ENCODE measurements at places on chromosomes 5 and 9.

- ATAC-seq, result peak; percentile 96
These were observed 59.4 kb upstream of the BASP1 start for GRCh38 chr5:17157916-17158529.

DNA sequence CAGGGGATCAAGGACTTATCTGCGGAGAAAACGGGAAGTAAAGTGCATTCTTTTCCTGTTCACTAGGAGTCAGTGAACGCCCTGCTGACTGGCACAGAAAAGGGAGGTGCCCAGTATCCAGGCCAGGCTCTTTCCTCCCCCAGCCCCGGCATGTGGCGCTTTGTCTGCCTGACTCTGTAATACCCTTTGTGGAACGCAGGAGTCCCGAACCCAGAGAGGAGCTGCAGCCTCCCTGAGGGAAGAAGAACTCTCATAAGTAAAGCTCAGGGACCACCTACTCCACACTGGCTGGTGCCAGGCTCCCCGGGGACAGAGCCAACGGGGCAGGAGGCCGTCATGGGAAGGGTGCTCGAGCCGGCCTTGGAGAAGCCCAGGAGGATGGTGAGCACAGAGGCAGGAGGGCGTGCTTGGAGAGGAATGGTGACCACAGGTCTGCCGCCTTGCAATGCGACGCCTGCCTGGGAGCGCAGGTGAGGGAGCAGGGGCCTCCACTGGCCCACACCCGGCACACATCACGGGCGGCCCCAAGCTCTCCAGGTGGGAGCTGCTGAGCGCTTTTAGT, 31.5 kb downstream of the VAV2 start:
- peak; percentile 33 for ATAC-seq

- no peak for ATAC-seq
These were observed 118.4 kb downstream of the GDNF start for GRCh38 chr5:37721447-37721871.

GRCh38 chr5:179142434-179143198, 82.4 kb downstream of the ZNF354C start:
- peak; percentile 73 for ATAC-seq

DNA sequence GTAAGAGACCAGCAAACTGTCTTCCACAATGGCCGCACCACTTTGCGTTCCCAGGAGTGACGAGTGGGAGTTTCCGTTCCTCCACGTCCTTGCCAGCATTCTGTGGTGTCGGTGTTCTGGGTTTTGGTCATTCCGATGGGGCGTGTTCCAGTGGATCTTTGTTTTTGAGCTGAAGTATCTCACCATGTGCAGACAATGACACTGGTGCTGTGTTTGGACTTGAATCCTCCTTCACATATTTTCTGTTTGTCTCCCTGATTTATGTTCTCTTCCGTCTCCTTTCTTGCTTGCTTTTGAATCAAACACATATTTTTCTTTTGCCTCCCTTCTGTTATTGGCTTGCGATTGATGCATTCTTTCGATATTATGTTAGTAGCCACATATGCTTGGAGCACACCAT, 60.8 kb upstream of the IRX4 start:
- peak; percentile 56 for ATAC-seq

DNA sequence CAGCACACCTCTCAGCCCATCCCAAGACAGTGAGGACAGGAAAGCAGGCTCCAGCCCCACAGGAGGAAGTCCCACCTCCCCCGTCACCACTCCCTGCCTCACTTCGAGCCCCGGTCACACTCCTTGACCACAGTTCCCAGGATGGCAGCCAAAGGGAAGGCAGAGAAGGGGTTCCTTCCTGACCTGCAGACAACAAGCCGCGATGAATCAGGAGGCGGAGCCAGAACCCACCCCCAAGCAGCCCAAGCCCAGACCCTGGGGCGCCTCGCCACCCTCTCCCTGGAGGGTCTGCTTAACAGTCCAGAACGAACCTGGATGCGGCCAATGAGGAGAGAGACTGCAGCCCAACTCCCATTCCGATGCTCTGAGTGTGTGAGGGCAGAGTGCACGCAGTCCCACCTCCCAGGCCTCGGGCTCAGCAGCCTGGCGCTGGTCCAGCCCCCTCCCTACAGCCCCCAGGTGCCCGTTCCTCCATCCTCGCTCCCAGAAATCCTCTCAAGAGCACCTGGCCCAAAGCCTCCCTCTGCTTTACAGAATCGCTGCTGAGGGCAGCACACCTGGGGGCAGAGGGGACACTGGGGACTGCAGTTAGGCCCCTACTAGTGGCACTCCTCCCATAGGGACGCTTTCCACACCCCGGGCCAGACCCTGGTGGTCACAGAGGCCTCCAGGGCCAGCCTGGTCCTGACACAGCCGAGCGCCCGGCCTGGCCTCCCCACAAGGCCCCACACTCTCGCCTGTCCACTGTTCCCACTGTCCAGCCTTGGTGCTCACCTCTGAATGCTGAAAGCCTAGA, 69.6 kb upstream of the LRRTM2 start:
- ATAC-seq, result peak; percentile 21

DNA sequence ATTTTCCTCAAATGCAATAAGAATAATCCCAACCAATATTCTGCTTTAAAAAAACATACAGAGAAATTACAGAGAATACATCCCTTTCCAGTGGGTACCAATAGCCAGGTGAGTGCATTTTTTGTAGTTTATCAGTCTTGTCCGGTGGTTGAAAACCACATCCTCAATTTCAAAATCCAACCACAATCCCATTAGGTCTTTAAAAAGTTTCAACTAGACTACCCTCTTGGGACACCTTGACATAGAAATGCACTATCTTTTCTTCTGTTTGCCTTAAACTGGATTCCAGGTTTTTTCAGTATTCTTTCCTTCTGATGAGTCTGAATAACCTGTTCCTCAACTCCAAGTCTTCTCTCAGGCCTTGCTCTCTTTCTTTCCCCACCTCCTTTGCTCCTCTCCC, 223.3 kb downstream of the NR2F1-AS1 start:
- ATAC-seq, result no peak

- peak; percentile 68 for ATAC-seq
These were observed 71.5 kb downstream of the GADD45G start for GRCh38 chr9:89676281-89676680.

GRCh38 chr9:106818034-106818433, 44.9 kb upstream of the ZNF462 start:
- no peak for ATAC-seq

All from esophagus mucosa (tissue), 1 donor.